Stimulated activated CD4-positive, alpha-beta T cell treated with anti-CD3 and anti-CD28 coated beads, TNF-alpha, amount 100 ng/mL, for 24 hours (primary cell): ENCODE measurements at places on chromosomes 2 and 18.

DNA sequence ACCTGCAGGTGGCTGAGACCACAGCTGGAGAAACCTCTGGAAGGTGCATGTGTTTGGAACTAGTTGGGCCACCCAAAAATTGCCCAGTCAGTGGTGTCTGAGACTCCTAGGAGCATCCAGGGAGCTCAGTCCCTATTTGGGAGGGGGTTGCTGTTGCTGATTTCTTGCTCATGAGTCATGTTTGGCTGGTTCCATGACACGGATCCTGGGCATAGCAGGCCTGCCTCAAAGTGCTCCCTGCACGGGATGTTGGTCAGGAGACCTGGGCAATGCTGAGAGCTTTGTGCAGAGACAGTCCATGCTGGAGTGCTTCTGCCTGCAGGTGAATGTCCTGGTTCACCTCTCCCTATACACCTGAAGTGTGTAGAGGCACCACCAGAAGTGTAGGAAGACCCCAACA, 194.2 kb downstream of the GLI2 start:
- no peak for DNase-seq

GRCh38 chr2:82998781-82999180, 1460.3 kb downstream of the SUCLG1 start:
- no peak for DNase-seq

DNA sequence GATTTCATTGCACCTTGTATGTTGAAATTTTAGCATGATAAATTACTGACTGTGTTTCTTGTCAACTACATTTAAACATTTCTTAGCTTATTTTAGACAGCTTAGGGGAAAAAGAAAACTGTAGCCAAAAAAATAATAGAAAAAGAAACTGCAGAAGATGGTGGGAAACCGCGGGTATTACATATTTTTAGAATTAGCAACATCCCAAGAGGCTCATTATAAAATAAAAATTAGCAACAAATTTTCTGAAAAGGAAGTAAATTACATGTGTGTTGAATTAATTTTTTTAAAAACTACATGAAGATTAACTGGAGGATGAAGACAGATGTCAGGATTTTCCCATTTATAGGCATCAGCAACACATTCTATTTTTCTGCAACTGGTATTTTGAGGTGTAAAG, 4.3 kb downstream of the PELI1 start:
- no peak for DNase-seq

- no peak for DNase-seq
Measured at GRCh38 chr2:138255670-138256069, 245.9 kb upstream of the SPOPL start.

- no peak for DNase-seq
Measured at GRCh38 chr2:239214725-239215124, 186.1 kb downstream of the HDAC4 start.

DNA sequence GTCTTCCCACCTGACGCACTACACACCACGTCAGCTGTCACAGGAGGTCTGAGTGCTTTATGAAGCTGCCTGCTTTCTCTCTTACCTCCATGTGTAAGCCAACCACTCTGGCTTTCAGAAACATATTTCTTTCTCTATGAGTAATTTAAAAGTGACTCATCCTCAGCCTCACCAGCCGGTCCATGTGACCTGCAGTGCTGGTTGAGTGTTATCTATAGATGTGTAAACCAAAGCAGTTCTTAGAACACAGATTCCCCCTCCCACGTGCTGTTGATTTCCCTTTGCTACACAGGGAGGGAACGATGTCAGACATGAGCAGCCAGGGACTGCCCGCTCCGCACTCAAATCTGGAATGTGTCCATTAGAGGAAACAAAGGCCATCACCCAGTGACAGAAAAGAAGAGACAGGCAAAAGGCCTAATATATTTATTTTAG, 157.8 kb downstream of the BCL2 start:
- DNase-seq, result peak; percentile 63

DNA sequence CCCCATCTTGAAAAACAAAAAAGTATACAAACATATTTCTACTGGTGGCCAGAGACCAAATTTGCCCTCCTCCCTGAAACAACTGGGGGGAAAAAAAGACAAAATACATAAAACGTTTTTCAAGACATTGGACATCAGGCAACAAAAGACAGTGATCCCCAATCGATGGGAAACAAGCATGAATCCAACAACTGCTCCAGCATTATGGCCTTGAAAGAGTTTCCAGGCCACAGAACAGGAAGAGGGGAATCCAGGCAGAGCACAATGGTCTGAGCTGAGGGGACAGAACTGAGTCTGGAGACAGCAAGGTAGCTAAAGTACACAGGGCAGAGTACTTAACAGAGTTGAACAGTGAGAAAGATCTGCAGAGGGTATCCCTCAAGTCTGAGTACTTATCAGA, 4.4 kb downstream of the CCDC88A start:
- DNase-seq, result no peak

- no peak for DNase-seq
Measured at GRCh38 chr2:25377822-25378421, 36.2 kb upstream of the DNMT3A start.

DNA sequence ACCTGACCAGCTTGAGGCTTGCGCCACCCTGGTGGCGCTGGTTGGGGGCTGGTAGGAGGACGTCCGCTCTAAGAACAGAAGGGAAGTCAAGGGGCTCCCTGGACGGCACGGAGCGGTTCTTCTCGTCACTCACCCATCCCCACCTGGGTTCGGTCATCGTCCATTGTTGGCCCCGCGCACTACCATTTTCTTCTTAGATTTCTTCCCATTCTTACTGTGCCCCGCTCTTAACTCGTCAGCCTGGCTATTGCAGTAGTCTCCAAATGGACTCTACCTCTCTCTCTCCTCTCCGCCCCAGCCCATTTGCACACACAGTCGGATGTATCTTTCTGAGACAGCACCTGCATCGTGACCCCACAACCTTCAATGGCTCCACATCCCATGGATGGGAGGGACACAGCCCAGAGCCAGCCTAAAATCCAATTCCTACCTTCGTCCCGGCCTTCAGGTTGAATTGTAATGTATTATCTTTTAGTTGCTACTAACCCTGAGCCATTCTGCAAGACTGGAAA, 814 bp upstream of the RAB1A start:
- DNase-seq, result no peak

GRCh38 chr2:121489911-121490583, 40.6 kb upstream of the RNU4ATAC start:
- no peak for DNase-seq

DNA sequence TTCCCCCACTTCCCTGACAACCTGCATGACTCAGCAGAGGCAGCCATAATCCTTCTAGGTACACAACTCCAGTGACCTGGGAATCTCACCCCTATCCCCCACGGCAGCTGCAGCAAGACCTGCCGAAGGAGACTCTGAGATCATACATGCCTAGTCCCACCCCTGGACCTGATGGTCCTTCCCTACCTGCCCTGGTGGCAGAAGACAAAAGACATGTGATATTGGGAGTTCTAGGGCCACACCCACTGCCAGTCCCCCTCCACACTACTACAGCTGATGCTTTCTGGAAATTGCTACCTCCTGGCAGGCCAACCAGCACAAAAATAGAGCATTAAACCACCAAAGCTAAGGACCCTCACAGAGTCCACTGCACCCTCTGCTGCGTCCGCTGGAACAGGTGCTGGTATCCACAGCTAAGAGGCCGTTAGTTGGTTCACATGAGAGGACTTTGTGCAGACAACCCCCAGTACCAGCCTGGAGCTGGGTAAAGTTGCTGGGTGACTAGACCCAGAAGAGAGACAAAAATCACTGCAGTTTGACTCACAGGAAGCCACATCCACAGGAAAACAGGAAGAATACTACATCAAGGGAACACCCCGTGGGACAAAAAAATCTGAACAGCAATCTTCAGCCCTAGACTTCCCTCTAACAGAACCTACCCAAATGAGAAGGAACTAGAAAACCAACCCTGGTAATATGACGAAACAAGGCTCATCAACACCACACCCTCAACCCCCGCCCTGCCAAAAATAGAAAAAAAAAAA, 12.5 kb downstream of the MARCO start:
- no peak for DNase-seq

- DNase-seq, result no peak
Measured at GRCh38 chr18:2998644-2999043, 14.3 kb downstream of the LPIN2 start.

DNA sequence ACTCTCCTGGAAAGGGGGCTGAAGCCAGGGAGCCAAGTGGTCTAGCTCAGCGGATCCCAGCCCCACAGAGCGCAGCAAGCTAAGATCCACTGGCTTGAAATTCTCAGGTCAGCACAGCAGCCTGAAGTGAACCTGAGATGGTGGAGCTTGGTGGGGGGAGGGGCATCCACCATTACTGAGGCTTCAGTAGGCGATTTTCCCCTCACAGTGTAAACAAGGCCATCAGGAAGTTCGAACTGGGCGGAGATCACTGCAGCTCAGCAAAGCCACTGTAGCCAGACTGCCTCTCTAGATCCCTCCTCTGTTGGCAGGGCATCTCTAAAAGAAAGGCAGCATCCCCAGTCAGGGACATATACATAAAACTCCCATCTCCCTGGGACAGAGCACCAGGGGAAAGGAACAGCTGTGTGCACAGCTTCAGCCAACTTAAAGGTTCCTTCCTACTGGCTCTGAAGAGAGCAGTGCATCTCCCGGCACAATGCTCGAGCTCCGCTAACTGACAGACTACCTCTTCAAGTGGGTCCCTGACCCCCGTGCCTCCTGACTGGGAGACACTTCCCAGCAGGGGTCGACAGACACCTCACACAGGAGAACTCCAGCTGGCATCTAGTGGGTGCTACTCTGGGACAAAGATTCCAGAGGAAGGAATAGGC, 282.3 kb upstream of the EPC2 start:
- no peak for DNase-seq

DNA sequence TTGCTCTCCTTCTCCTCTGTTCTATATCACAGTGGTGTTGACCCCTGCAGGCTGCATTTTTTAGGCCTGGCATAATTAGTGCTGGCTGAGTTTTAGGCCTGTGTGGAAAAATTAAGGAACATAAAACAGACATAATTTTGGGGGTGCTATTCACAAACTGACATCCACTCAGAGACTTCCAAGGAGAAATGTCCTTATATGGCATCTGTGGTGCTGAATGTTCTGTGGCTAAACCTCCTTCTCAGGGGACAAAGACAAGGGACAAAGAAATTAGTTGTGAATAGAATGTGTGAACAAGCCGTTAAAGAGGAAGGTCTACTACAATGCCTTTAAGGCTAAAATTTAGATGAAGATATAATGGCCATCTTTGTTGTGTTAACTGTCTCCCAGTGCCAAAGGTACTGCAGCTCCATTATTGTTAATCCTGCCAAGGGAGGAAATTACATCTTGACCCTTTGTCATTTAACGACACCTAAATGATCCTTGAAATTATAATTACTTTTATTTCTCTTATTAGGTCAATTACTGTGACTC, 870.0 kb upstream of the CHAC2 start:
- DNase-seq, result no peak

GRCh38 chr18:38367473-38367872, 801.9 kb upstream of the CELF4 start:
- no peak for DNase-seq

GRCh38 chr18:52582516-52582915, 242.5 kb downstream of the DCC start:
- DNase-seq, result no peak

DNA sequence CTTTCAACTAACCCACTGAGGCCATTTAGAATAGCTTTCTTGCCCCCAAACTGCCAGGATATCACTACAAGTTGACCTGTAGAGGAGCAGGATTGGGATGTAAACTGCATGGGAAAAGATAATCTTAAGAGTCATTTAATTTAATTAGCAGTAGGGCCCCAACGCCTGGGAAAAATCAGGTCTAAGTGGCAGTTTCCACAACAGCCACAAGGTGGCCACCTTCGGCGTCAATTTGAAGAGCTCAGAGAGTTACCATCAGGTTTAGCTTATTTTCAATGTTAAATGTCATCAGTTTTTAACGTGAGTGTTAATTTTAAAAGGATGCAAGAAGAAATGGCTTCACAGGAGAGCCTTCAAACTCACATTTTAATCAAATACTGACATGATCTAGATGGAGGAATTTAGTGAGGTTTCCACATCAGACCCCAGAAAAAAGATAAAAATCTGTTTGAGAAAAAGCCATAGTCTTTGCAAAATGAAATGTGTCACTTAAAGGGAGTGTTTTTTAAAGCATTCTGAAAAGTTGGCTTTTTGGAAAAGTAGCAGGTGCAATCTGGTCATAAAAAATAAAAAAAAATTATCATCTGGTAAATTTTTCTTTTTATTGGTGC, 77.3 kb upstream of the UPP2 start:
- peak; percentile 12 for DNase-seq

DNA sequence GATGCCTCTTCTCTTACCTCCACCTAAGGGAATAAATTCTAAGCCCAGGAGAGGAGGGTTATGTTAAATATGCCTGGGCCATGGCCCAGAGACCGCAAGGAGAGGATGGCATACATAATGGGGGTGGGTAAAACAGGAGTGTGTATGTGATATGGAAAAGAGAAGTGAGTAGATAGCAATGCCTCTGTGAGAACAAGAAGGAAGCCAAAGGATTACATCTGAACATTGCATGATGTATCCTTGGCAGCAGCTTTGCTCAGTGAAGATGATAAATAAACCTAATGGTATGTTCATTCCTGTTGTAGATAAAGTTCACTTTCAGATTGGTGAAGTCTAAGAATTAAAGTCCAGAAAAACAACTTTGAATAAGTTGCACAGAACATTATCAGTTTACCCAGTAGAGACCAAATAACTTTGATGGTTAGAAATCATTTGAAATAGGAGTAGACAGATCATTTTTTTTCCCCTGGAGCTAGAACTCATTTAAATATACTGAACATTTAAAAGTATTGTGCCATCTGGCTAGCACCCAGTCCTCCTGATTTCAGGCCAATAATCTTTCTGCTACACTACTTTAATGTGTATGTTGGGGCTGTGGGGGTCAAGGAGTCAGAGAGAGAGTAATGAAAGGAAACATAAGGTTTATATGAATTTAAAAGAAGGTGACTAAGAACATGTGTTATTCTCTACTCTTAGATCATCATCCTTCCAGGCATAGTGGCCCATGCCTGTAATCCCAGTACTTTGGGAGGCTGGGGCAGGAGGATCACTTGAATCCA, 231.7 kb downstream of the PARD3B start:
- DNase-seq, result no peak

GRCh38 chr2:67038195-67038594, 358.9 kb upstream of the ETAA1 start:
- no peak for DNase-seq

GRCh38 chr2:26910176-26910575, 60.3 kb upstream of the MAPRE3 start:
- DNase-seq, result no peak

DNA sequence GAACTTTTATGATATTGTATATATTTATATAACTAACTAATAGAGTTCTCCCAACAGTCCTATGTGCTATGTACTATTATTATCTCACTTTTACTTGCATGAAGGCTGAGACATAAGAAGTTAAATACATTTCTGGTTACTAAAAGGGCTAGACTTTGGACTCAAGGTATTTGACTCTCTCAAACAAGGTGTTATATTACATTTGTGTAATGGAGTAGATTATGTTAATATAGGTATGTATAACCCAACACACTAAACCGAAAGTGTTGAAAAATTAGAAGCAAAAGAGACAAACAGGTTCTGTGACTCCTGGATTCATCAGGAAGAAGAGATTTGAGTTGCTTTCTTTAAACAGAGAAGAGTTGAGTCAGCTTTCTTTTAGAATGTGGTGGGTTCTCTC, 733.6 kb upstream of the ZEB2 start:
- no peak for DNase-seq

- DNase-seq, result no peak
Measured at GRCh38 chr18:31162419-31162793, 250 bp downstream of the DSC1 start.

GRCh38 chr2:9074930-9075329, 71.4 kb upstream of the MBOAT2 start:
- DNase-seq, result no peak

- DNase-seq, result no peak
Measured at GRCh38 chr2:191463790-191464189, 214.1 kb upstream of the NABP1 start.
